ENCODE measurements at places on chromosomes 7 and 10.

GRCh38 chr7:100602889-100603725, 944 bp downstream of the PCOLCE start:
- peak; percentile 73 for DNase-seq

- DNase-seq, result no peak
Measured at GRCh38 chr7:723541-723940, 3.0 kb upstream of the DNAAF5 start.

DNA sequence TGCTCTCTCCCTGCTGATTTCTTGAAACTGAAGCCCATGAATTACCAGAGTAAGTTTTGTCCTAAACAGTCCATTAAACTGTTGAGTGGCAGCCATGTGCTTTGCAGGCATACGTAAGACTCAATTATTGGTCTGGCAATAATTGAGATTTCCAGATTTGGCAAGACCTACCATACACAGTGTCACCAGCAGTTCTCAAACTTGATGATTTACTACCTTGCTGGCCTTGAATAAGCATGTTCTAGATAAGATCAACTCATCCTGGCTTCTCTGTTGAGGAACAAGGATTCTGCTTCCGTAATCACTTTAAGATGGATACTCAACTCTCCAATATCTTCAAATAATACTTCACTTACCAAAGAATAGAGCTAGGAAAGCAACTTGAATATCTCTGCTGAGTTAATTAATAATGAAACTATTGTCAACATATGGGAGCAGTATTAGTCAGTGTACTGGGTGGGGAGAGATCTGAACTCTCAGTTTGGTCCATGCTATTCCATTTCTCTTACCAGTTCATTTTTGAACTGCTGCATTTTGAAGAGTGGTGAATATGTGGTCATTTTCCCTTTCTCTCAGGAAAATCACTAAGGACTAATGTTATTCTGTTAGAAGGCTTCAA, 181.4 kb downstream of the IPMK start:
- DNase-seq, result no peak

GRCh38 chr10:51244309-51244708, 170.0 kb downstream of the PRKG1 start:
- DNase-seq, result no peak

- no peak for DNase-seq
Measured at GRCh38 chr10:91191584-91191919, 28.9 kb upstream of the PCGF5 start.

- DNase-seq, result no peak
Measured at GRCh38 chr7:155164316-155164715, 94.2 kb downstream of the HTR5A start.

- peak; percentile 98 for DNase-seq
Measured at GRCh38 chr7:94183289-94183749, 179.2 kb upstream of the BET1 start.

DNA sequence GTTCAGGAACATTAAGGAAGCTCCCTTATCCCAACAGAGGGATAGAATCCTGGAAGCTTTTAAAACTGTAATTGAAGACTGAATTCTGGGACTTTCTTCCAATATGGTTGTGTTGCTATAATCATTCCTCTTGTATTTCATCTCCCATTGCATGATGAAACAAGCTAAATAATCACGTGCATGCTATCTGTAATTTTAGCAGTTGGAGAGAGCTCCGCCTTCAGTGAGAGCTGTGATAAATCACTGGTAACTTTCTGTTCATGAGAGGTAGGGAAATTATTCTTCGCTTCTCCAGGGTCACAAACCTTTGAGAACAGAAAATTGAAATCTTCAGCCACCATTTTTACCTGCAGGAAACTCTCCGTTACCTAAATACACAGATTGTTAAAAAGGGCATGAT, 530.2 kb downstream of the HTR7 start:
- no peak for DNase-seq

- DNase-seq, result no peak
Measured at GRCh38 chr10:127450644-127451043, 98.5 kb upstream of the NPS start.

DNA sequence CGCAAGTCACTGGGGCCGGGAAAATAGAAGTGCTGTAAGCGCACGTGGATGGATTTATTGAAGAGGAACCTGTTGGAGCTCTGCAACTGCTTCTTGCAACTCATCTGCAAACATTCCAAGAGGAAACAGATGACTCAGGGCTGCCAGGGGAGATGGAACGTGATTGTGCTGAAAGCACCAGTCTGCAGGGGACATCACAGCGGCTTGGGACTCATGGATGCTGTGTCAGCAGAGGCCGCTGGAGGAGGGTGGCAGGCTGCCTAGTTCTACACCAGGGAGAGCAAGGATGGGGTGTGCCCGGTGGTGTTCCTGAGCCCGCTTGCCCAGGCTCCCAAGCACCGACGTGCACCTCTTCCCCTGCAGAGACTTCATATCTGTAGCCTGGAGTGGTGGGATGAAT, 515.7 kb downstream of the TCERG1L start:
- DNase-seq, result no peak

- peak; percentile 22 for DNase-seq
Measured at GRCh38 chr10:18066947-18067346, 73.3 kb upstream of the CACNB2 start.

DNA sequence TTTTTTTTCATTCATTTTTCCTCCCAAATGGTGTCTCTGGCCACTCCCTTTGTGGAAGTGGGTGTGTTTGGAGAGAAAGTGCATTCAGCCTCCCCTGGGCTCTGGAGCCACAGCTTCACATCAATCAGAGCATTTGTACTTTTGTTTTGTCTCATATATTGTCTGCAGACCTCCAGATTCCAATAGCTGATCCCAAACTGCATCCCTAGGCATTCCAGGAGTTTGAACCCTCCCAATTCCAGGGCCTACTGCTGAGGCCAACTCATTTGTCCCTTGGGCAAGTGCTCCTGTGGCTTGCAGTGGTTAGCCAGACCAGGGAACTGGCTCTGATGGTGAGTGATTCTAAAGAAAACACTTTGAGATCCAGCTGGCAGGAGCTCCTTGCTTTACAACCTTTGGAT, 163.3 kb downstream of the IPMK start:
- DNase-seq, result no peak

DNA sequence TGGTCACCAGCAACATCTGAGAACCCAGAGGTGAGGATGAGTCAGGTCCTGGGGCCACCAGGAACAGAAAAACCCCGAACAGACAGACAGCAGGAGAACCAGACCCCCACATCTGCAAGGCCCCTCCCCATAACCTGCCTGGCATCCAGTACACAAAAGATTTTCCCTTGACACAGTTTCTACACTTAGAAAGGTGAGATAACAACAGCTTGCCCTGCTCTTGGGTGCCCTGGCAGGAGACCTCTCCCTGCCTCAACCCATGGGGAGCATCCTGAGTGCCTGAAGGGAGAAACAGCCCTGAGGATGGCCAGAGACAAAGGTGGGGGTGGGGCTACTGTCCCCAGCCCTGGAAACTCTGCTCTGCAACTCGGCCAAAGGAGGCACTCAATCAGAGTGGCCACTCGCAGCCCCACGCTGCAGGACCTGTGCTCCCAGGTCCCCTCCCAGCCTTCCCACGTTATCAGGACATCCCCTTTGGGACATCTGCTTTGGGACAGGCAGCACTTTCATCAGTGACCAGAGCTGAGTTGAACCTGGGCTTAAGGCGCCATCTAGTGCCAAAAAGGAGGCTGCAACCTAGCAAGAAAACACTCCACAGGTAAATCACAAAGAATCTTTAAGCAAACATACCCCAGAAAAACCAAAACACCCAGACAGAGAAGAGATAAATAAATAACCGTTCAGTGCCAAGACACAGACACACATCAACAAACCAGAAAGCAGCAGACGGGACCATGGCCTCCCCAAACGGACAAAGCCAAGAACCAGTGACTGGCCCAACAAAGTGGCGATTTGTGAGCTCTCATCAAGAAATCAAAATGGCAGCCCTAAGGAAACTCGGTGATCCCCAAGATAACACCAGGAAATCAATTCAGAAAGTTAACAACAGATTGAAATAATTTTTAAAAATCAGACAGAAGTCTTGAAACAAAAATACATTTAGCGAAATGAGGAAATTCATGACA, 233.7 kb downstream of the PTPRN2 start:
- DNase-seq, result no peak

DNA sequence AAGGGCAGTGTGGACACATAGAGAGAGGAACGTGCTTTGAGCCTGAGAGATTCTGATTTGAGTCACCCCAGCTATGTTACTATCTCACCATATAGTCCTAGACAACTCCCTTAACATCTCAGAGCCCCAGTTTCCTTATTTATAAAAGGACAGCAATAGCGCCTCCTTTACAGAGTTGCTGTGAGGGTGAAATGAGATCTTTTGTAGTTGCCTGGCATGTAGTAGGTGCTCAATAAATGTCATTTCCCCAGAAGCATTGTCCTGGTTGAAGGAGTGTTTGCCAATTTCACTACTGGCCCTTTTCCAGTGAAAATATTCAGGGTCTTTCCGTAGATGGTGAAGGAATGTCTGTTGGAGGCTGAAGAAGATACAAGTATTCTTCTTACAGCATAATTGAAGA, 51.3 kb upstream of the FAM180A start:
- peak; percentile 42 for DNase-seq

- DNase-seq, result peak; percentile 34
Measured at GRCh38 chr7:32347244-32347828, 142.8 kb downstream of the LSM5 start.

DNA sequence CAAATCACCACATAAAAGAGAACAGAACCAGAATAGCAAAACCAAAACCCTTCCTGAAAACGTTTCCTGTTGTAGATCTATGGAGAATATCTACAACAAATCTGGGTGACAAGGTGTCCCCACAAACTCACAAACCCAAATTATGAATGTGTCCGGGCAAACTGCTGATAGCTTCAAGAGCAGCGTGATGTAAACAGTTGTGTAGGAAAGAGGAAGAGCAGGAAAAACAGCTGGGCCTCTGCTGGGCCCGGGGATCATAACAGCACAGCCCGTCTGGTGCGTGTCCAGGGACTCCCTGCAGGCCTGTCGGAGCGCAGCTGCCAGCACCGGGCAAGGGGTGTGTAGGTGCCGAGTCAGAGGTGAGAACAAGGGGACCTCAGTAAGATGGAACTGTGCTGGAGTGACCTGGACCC, 53.7 kb downstream of the KCNH2 start:
- DNase-seq, result no peak

DNA sequence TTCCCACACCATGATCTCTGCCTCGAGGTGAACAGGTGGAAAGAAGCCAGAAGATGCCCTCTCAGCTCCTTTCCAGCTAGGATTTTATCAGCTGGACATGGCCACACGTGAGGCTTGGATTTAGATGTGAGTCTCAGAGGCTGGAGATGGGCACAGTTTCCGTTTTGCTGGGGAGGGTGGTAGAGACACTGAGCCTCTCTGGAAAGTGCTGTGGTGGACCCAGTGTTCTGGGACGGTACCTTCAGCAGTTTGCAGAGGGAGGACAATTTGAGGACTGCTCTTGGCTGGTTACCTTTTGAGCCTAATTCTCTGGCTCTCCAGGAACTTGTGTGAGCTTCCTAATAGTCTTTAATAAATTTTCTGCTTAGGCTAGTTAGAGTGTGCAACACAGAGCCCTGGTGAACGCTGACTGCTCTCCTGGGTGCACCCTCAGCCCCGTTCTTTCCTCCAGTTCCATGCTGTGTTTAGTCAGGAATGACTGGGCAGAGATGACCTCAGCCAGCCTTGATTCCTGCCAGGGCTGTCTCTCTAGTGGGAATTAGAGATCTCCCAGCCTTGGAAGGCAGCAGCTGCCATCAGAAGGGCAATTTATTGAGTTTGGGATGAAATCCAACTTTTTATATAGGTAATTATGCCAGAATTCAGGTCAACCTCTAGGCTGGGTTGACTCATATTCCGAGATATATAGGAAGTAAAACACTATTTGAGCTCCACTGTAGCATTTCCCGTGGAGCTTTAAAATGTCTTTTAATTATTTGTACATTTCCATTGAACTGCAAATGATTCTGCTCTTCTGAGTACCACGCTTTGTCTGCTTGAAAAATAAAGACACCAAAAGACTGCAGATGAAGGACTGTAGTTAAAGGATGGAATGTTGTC, 103.9 kb downstream of the GATA3 start:
- no peak for DNase-seq

GRCh38 chr10:1230138-1230537, 174.0 kb downstream of the WDR37 start:
- no peak for DNase-seq

- DNase-seq, result no peak
Measured at GRCh38 chr10:1573981-1574380, 163.3 kb downstream of the ADARB2 start.

- no peak for DNase-seq
Measured at GRCh38 chr7:157016024-157016351, 5.5 kb upstream of the MNX1 start.

Data from ELR (cell line).